Foreskin keratinocyte (primary cell): ENCODE measurements at places on chromosomes 3 and 15. TPM values are rescaled to one million over a fixed set of nuclear protein-coding genes. Genes with fewer than 3 reads are reported as not detected.

The ERICH6 gene
- not detected in 2 replicates for total RNA-seq

The ARPIN gene
- total RNA-seq: 10.8 and 12.5 TPM in 2 replicates

The GP9 gene
- total RNA-seq: not detected in 2 replicates

The SCG3 gene
- not detected in 2 replicates for total RNA-seq

The PIERCE2 gene
- 1.0 and 1.4 TPM in 2 replicates for total RNA-seq

DNA sequence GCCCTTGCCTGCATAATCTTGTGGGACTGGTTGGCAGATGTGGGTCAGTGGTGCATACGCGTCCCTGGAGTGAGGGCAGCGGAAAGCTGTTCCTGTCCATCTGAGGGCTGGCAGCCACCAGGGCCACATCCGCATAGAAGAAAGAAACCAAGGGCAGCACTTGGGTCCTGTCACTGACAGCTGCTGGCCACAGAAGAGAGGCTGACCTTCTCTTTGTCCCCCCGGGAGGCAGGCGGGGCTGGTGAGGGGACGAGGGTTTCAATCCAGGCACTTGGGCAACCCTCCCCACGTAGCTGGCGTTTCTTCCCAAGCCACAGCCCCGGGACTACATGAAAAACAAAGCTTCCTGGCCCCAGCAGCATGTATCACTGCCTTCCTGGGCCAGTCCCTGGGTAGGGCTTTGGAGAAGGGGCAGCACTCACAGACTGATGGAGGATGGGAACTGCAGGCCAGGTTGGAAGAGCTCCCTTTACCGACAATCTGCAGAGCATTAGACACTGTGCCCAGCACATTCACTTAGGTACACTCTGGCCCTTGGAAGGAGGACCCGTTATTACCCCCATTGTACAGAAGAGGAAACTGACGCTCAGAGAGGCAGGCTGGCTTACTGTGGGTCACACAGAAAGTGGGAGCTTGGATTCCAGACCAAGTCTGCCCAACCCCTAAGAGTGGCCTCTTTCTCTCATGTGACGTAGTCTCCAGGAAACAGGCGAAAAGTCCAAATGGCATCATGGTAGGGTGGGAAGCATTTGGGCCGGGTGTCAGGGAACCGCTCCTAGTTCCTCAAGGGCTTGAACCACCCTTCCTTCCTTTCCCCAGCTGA is 78.8 kb upstream of the SLC6A6 start:
- DNase-seq: no peak

- no peak for DNase-seq
Measured at GRCh38 chr15:82140886-82141285, 95.1 kb upstream of the MEX3B start.

DNA sequence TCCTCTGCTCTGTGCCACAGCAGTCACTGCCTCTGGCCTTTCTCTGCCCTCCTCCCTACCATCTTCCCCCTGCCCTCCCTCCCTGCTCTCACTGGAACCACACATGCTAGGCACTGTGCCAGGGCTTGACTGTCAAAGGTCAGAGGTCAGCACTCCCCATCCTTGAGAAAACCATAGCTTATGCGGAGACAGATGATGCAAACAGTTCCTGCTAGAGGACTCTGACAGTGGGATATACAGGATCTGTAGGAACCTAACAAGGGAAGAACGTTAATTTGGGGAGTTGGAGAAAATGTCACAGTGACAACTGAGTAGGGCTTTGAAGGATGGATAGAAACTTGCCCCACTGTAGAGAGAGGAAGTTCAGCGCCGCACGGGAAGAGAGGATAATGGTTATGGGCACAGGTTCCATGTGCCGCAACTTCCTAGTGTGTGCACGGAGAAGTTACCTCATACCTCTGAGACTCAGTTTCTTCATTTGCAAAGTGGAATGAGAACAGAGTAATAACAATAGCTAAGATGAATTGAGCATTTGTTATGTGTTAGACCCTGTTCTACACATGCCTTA is 29.3 kb upstream of the XYLB start:
- DNase-seq: no peak

GRCh38 chr15:59739557-59740186 is 50.6 kb upstream of the BNIP2 start:
- no peak for DNase-seq

DNA sequence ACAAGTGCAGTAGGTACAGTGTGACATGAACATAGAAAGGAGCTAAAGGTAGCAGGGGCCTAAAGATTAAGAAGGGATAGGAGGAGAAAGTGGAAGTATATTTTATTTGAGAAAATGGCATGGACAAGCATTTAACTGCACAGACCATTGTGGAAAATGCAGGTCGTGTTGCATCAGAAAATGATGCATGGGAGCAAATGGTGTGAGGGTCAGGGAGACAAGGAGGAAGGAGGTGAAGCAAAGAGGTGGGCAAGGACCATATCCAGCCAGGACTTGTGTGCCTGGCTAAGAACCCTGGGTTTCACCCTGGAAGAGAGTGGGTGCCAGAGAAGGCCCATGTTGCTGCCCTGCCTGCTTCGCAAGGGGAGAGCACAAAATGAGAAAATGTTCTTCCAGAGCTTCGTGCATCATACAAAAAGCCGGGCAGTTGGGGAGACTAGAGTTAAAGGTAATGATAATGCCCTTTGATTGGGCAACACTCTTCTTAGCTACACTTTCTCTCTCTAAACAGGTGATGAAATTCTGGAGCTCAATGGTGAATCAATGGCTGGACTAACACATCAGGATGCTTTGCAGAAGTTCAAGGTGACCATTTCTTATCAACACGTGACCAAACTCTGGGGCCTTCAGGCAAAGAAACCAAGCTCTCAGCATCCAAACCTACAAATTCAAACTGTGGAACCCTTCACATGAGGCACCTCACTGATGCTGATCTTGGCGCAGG is 45.5 kb downstream of the STARD5 start:
- no peak for DNase-seq

DNA sequence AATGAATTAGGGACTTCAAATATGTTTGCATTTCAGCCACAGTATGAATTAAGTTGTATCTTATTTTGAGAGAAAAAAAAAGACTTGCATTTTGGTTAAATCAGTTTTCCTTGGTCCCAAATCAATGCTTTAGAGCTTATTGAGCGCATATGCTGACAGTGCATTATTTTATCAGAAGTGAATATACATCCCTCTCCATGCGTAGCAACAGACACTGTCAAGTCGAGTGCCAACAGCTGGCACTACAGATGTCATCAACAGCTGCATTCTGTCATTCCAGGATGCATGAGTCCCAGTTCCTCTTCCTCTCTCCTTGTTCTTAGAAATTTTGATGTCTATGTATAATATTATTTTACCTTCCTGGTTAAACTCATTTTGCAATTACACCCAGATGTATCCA is 156.1 kb upstream of the FOXB1 start:
- no peak for DNase-seq

DNA sequence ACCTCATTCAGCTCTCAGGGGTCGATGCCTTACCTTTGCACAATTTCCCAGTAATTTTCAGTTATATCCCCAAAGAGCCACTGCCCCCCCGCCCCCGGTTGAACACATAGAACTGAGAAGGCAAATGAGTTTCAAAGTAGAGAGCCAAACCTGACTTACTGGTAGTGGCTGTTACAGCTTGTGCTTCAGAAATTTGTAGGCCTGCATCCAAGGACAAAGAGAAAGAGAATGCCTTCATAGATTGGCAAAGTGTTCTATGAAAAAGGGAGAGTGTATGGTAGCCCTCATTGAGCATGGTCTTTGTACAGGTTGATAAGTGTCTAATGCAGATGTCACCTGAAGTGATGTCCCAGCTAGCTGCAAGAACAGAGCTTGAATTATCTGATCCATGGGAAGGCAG is 13.9 kb downstream of the SEMA6D start:
- no peak for DNase-seq
